NCI-H1105 treated with DMSO at 0.1 percent for 48 hours (cell line): ENCODE measurements at places on chromosomes 2 and 18.

- no peak for DNase-seq
These were observed 48.0 kb downstream of the BCL2L11 start for GRCh38 chr2:111168528-111169239.

DNA sequence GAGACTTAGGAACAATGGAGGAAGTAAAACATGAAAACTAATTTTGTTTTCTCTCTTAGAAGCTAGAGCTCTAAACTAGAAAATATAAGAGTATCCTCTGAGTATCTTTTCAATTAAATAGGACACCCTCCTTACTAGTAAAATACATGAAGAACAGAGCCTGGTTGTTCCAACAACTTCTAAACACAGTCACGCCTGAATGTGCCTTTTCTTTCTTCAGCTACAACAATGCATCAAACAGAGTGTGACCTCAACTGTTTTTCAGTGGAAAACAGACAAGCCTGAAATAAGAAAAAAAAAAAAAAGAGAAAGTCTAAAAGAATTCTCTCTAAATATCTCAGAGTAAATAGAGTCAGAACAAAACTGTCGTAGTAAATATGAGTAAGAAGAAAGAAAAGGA lies 928.8 kb downstream of the CNTNAP5 start:
- DNase-seq: no peak

DNA sequence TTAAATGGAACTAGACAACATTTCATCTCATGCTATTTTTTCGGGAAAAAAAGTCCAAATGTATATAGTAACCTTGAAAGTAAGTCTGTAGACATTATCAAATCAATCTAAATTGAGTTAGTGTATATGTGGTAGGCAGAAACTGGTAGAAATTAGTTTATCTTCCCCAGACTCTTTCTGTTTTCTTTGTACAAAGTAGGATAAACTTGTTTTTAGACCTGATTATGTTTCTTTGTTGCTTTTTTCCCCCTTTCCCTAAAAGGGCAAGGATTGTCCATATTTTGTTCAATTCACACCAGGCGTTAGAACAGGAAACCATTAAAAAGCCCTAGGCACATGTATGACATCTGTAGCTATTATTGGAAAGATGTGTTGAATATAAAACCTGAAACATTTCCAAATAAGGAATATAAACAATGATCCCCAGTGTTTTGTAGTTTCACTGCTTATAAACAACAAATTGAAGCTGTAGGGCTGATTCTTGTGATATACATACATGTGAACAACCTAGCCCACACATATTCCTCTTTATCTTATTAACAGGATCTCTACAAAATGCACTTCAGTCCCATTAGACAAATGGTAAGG lies 528.3 kb downstream of the PARD3B start:
- DNase-seq: no peak

- no peak for DNase-seq
These were observed 1.8 kb upstream of the CHAC2 start for GRCh38 chr2:53765767-53766166.

GRCh38 chr2:237901932-237902850 lies 42.8 kb downstream of the RAMP1 start:
- DNase-seq: no peak

DNA sequence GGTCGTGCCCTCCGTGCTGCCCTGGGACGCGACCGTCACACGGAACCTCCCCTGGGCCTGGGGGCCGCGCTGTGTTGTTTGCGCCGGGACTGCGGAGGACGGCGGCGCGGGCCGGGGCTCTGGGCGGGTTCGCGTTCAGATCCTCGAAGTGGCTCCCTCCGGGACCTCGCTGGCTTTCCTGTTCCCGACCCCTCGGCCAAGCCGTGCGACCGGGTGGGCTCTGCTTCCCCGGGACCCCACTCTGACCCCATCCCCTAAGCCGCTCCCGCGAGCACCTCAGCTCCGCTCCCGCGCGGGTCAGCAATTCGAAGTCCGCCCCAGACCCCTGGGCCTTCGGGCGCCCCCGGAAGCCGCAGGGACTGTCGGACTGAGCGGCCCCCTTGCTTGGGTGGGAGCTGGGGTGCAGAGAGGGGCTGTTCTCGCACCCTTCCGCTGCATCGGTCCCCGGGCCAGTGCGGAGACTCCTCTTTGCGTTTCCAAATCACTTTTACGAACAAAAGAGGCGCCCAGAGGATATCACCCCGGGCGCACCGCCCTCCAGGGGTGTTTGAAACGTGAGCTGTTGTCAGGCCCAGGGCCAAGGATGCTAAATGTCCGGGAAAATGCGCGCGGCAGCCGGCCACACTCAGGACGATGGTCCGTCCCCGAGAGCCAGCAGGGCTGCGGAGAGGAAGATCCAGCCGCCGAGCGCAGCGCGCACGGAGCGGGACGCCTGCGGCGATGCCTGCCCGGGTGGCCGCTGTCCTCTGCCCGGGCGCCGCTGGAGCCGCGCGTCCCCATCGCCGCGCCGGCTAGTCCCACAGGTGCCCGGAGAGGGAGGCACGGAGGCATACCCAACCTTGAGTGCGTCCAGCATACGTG lies 73.5 kb downstream of the ZCCHC2 start:
- no peak for DNase-seq

DNA sequence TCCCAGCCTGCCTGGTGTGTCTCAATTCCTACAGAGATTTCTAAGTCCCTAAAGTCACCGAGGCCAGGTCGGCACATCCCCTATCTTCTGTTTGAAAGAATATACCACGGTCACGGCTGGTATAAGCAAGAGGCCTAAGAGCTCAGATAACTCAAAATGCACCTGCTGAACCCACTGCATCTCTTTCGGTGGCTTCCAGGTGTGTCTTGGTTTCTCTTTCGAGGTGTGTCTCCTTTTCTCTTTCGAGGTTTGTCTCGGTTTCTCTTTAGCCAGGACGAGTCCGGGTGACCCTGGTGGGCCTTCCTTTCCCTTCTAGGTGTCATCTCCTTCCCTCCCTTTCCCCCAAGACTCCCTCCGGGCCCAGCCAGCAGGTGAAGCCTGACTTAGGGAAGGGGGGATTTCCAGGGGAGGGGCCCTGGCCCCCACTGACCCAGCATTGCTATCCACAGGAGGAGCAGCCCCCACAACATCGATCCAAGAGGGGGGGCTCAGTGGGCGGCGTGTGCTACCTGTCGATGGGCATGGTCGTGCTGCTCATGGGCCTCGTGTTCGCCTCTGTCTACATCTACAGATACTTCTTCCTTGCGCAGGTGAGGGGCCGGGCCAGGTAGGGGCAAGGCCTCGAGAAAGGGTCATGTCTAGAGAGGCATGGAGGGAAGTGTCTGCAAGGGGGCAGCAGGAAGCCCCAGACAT lies 8.4 kb downstream of the ITM2C start:
- no peak for DNase-seq

DNA sequence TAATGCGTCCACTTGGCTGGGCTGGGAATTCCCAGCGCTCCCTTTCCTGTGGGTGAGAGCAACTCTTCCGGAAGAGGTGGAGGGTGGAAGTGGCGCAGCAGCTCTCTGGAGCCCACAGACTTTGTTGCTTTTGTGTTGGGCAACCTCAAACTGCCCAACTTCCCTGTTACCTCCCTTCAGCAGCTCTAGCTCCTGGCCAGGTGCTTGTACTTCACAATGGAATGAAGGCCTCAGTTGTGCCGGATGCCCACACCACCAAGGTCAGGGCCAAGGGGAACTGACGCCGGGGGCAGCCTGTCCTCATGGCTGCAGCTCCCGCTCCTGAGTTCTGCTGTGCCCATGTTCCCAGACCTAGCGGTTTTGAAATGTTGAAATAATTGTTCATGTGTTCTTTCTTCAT lies 322.9 kb downstream of the GALR1 start:
- DNase-seq: no peak

DNA sequence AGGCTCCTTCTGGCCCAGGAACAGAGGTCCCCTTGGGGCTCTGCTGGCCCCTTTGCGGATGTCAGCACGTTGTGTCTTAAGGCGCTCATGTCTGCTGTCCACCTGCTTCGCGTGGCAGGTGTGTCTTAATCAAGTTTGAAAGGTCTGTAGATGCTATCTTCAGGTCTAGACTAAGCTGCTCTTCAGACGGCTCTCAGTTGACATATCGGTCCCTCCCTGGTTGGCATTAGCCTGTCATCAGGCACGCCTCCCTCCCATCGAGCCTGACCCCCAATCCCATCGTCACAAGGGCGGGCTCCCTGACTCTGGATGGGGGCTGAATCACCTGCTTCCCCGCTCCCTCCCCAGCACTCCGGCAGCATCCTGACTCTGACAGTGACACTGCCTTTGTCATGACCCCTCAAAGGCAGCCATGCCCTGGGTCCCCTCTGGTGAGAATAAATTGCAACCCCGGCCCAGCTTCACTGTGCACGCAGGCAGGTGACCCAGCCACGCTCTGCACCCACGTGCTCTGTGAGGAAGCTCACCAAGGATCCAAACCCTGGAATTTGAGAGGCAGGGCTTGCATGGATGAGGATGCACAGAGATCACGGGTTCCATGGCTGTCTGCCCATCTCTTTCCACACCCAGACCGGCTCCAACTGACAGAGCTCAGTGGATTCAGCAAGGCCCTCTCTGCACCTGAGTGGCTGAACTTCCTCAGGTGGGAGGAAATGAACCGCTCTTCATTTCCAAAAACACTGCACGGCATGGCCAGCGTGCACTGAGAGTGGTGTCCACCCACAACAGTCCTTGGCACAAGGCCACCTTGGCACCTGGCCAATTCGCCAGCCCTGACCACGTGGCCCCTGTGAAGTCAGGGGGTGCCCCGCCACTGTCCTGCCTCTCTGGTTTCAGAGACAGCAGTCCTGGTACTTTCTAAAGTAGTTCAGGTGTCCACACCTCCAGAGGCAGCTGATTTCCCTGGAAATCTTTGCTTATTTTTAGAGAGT lies 110.2 kb upstream of the GPC1 start:
- DNase-seq: no peak

GRCh38 chr2:67991456-67991855 lies 71.3 kb downstream of the C1D start:
- DNase-seq: no peak

DNA sequence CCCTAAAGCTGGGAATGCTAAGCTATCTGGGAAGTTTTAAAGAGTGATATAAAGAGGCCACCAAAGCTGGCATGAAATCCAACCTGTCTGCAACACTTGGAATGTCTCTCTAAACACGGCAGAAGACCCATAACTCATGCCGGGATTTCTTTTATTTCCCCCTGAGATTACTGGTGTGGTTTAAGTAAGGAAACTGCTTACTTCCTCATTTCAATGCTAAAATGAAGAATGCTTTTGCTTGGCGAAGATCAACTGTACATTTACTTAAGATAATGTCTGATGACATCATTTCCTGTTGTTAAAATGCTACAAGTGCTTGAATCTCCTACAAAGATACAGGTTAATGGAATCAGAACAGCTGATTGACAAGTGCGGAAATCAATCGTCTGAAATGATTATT lies 353.8 kb upstream of the SALL3 start:
- no peak for DNase-seq

- no peak for DNase-seq
These were observed 85.1 kb downstream of the BCL2L11 start for GRCh38 chr2:111205774-111206173.

GRCh38 chr2:176554101-176555048 lies 285.1 kb downstream of the MTX2 start:
- DNase-seq: peak; percentile 77

DNA sequence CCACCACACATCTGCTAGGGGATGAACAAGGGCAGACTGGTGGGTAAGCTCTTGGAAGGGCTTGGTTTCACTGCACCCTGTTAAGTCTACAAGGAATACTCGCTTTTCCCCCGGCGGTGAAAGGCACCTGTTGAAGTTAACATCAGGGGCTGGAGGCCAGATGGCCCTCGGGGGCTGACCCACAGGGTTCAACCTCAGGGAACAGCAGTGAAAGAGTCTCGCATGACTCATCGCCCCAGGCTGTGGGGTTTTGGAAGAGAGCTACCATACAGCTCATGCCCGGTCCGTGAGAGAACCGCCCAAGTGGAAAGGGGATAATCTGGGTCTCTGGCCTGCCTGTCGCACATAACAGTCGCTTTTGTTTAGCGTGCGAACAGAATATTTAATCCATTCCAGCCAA lies 748.0 kb downstream of the DPP10 start:
- no peak for DNase-seq

- DNase-seq: no peak
These were observed 125.0 kb upstream of the CDC42EP3 start for GRCh38 chr2:37796481-37796880.

- no peak for DNase-seq
These were observed 21.7 kb downstream of the IL1R2 start for GRCh38 chr2:102013206-102014040.

GRCh38 chr2:36459725-36460137 lies 104.2 kb downstream of the CRIM1 start:
- DNase-seq: peak; percentile 19

DNA sequence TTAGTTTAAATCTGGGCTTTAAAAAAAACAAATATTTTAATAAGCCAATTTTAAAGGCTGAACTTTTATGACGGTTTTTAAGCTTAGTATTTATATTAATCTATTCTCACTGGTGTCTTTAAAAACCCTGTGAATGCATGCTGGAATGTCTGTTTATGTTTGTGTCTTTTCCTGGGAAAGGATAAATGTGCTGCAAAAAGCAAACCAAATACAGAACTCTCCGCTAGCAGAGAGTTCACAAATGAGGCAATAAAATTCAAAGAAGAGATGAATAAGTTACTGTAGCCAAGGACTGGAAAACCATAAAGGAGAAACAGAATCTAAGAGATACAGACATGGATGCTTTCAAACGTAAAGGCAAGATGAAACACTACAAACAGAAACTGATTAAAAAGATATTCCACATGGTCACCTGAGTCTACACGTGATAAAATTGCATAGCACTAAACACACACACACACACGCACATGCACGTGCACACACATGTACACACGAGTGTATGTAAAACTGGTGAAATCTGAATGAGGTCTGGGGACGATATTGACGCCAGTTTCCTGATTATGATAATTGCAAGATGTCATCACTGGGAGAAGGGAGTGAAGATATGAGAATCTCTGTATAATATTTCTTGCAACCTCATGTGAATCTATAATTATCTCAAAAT lies 4.5 kb downstream of the TWIST2 start:
- no peak for DNase-seq

DNA sequence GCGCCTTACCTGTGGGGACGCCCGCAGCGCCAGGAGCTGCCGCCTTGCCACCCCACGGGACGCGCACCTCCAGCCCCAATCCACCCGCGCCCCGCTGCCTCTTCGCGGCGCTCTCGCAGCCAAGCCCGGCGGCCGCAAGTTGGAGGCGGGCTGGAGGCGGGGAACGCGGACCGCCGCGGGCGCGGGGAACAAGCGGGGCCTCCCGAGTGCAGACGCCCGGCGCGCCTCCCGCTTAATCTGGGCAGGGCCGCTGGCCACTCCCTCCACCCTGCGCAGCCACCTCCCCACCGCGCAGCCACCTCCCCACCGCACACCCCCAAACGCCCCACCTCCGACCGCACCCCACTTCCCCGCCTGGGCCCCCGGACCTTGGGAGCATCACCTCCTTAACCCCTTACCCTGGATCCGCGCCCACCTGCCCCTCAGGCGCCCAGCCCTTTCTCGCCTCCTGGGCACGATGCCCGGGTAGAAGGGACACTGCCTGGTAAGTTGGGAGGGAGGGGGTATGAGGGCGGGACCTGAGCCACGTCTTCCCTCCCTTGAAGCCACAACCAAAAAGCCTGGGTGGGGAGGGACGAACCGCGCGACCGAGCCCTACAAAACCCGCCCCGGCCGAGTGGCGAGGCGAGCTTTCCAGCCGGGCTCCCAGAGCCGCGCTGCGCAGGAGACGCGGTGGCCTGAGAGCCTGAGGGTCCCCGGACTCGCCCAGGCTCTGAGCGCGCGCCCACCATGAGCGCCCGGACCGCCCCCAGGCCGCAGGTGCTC lies at the start of the genes COL4A3 and COL4A4:
TSS of gene COL4A3 (plus strand) at position 627 of the 765 bp plus-strand sequence. CDS start at position 730, 103 bp downstream.
TSS of gene COL4A4 (minus strand) at position 208 of the 765 bp plus-strand sequence. CDS start 16,722 bp downstream, outside the sequence.
- DNase-seq: peak; percentile 59
